ENCODE measurements at places on chromosomes 5 and 9.

GRCh38 chr9:8158574-8158973 lies 359.0 kb upstream of the DMAC1 start:
- no peak for DNase-seq

DNA sequence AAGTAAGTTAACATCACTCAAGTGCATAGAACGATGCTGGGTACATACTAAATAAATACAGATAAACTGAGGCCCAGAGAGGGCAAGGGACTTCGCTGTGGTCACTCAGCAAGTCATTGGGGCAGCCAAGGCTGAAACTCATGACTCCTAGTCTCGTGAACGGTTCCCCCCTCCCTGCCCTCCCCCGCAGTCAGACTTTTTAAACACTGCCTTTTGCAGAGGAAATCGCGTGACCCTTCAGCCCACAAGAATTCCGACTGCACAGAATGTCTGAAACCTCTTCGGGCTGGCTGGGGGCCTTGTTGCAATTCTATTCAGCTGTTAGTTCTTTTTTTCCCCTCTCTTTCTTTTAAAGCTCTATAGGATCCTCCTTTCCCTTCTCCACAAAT lies 28.1 kb downstream of the NEK6 start:
- DNase-seq: peak; percentile 14

- no peak for DNase-seq
These were observed 9.1 kb upstream of the SYNPO start for GRCh38 chr5:150631326-150631701.

- DNase-seq: no peak
These were observed 42.0 kb downstream of the WNK2 start for GRCh38 chr9:93225892-93226291.

DNA sequence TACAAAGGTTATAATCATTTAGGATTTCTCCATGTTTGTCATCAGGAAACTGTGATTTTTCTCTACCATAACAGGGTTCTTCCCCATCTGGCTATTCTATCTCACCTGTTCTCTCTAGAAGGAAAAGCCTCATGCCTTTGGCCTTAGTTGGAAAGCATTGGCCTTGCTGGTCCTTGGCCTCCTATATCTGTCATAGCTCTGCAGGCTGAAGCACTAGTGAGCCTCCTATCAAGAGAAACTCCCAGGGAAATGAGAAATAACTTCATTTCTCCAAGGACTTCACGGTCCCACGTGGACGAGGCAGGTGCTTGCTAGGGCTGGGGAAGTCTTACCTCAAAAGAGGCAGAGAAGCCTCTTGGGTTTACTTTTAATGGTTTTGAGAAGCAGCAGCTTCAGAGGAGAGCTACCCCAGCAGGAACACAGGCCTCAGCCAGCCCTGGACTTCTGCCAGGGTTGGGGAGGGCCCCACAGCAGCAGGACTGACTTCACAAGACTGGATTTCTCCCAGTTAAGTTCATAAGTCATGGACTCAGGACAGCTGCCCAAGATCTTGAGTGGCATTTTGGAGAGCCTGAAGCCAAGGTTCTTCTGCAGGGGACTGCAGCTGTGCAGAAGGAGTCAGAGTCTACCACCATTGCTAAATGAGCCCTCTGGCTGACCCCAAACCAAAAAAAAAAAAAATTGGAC lies 15.8 kb upstream of the PSAT1 start:
- no peak for DNase-seq

DNA sequence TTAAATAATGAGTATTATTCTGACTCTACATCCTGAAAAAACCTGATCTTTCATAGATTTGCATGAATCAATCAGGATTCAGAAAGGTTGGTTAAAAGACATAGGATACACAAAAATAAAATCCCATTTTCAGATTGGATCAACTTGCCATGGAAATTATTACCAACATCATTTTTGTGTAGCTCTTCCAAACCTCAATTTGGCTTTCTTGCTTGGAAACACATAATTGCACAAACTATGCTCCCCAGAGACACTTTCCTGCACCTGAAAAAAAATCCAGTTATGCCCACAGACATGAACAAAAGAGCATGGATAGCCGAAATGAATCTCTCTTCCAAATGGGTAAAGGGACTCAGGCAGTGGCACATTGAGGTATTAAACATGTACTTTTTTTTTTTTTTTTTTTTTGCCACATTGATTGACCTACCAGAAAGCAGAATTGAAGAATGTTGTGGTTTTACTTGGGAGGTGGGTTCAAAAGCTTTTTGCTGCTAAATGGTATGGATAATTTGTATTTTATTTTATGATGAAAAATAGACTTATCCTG lies 135.4 kb upstream of the FBN2 start:
- no peak for DNase-seq
